GM23338 (cell line): ENCODE measurements at places on chromosomes 5 and 9. TPM values are rescaled to one million over a fixed set of nuclear protein-coding genes. Genes with fewer than 3 reads are reported as not detected.

The PRRX2 gene
- 4.5 and 8.3 TPM in 2 replicates for total RNA-seq

The FANCG gene
- 47.0 and 56.2 TPM in 2 replicates for total RNA-seq

The SLC34A3 gene
- not detected in 2 replicates for total RNA-seq

The RNF180 gene
- 4.2 TPM in 2 replicates for total RNA-seq

The FOXD4 gene
- total RNA-seq, result 0.31 TPM in 1 of 2 replicates, not detected in the other

The TRIM36 gene
- 10.1 and 14.1 TPM in 2 replicates for total RNA-seq

The MYMK gene
- not detected in 2 replicates for total RNA-seq

The PCDHGB6 gene
- total RNA-seq, result 7.1 and 8.1 TPM in 2 replicates

The LRRC14B gene
- not detected in 2 replicates for total RNA-seq

The RNF20 gene
- total RNA-seq, result 31.0 and 36.2 TPM in 2 replicates

The NUP188 gene
- 107 and 117 TPM in 2 replicates for total RNA-seq

The NINJ1 gene
- 31.2 and 39.7 TPM in 2 replicates for total RNA-seq

The CSF2 gene
- total RNA-seq, result not detected in 2 replicates

The IRX1 gene
- 0.58 and 1.8 TPM in 2 replicates for total RNA-seq

The AK8 gene
- total RNA-seq, result 0.14 and 0.82 TPM in 2 replicates
